ENCODE measurements at places on chromosomes 4 and X. TPM values are rescaled to one million over a fixed set of nuclear protein-coding genes. Genes with fewer than 3 reads are reported as not detected.

DDX53 gene
- not detected for polyA plus RNA-seq

CCDC110 gene
- 0.20 TPM for polyA plus RNA-seq

CORIN gene
- 0.48 TPM for polyA plus RNA-seq

UBA6 gene
- 5.8 TPM for polyA plus RNA-seq

NHSL2 gene
- 0.77 TPM for polyA plus RNA-seq

CENPU gene
- polyA plus RNA-seq: 5.8 TPM

SULT1B1 gene
- 4.3 TPM for polyA plus RNA-seq

UGT2B15 gene
- not detected for polyA plus RNA-seq

SNX12 gene
- 28.7 TPM for polyA plus RNA-seq

GATA1 gene
- 0.61 TPM for polyA plus RNA-seq

MAGEA1 gene
- not detected for polyA plus RNA-seq

RIPPLY1 gene
- not detected for polyA plus RNA-seq

NEIL3 gene
- 0.30 TPM for polyA plus RNA-seq

SASH3 gene
- polyA plus RNA-seq: 138 TPM

AMTN gene
- polyA plus RNA-seq: not detected

ADRA2C gene
- 9.4 TPM for polyA plus RNA-seq

RASSF6 gene
- 0.22 TPM for polyA plus RNA-seq

TTC29 gene
- not detected for polyA plus RNA-seq

ETDB gene
- polyA plus RNA-seq: not detected

TMPRSS11F gene
- polyA plus RNA-seq: not detected
